AG04450 (cell line): ENCODE measurements at places on chromosomes 6 and 20. TPM values are rescaled to one million over a fixed set of nuclear protein-coding genes. Genes with fewer than 3 reads are reported as not detected.

- DNase-seq: no peak
These were observed 9.7 kb downstream of the MAP1LC3A start for GRCh38 chr20:34567892-34568865.

DNA sequence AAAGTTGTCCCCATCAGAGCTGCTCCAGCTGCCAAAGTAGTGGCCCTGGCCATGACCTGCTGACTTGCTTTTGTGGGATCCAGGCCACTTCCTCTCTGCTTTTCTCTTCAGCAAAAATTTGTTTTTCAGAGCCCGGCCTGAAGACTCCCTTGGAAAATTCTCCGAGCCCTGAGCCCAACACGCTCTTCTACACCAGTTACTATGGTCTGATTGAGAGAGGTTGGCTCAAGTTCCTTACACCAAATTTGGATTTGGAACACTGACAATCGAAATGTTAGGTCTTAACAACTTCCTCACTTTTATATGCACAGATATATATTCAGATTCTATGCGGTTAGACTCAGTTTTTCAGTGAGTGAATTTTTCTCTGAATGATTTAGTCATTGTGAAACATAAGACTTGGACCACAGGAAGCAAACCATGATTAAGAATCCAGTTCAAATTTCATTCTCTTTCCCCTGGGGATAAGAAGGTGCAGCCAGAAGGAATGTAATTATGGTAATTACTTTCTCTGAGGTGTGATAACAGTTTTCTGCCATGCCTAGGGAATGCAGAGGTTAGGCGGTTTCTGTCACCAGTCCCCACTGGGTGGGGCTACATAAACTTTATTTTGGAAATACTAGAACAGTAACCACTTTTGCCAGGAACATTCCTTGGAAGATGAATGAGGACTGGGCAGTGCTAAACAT is 365.2 kb downstream of the SYNE1 start:
- no peak for DNase-seq

DNA sequence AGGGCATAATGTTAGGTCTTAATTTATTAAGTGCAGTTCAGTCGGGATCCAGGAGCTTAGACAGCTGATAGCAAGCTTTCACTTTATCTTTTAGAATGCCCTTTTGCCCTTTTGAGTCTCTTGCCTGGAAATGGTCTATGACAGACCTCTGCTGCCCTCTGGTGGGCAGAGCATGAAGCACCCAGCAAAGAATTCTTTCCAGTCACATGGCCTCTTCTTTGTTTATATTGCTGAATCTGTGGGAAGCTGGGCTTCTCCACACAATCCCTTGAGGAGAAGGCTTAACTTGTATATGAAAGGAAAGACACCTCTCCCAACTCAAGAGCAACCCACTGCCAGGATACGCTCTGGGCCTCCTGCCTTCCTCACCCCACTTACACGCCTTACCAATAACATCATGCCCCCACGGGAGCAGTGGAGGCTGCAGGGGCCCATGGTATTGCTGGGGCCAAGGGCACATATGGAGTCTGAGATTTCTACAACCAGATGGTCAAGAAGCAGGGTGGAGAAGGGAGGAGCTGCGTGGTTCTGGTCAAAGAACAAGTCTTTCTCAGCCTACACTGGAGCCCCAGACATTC is 20.4 kb downstream of the WFDC3 start:
- DNase-seq: peak; percentile 68

- no peak for DNase-seq
These were observed 19.5 kb downstream of the OR2B2 start for GRCh38 chr6:27892649-27893058.

DNA sequence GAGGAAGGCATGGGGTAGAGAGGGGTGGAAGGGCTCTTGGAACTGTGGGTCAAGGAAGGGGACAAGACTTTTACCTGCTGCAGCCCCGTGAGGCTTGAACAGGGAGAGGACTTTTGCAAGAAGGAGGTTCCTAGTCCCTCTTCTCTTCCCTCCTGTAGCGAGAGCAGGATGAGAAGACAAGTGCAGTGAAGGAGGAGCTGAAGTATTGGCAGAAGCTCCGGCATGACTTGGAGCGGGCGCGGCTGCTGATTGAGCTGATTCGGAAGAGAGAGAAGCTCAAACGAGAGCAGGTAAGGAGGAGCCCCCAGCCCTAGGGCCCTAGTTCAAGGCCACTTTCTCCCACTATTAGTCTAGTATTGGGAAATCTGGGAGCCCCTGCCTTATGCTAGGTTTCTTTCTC is 10.6 kb downstream of the BRPF3 start:
- no peak for DNase-seq

DNA sequence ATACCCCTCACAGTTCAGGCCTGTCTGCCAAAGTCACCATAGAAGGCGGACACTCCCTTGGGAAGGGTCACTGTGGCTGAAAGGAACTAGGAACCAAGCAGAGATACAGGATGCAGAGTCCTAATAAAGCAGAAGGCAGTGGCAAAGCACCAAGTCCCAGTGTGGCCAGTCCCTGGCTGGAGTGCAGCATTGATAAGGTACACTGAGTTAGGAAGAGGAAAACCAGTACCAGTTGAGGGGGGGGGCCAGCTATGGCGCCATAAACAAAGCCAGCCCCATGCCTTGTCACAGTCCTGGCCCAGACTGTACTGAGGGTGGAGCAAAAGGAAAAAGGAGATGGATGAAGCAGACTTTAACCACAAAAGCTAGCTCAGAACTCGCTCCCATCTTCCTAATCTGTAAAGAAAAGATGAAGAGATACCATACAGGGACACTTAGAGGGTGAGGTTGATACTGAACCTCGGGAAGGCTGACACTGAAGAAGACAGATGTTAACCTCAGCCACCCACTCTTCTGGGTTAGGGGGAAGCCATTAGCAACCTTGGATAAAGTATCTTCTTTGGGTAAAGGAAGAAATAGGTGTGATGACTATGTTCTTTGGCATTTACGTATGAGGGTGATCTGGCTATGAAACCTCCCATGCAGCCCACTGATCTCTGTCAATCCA is 7.8 kb downstream of the ABHD12 start:
- no peak for DNase-seq

DNA sequence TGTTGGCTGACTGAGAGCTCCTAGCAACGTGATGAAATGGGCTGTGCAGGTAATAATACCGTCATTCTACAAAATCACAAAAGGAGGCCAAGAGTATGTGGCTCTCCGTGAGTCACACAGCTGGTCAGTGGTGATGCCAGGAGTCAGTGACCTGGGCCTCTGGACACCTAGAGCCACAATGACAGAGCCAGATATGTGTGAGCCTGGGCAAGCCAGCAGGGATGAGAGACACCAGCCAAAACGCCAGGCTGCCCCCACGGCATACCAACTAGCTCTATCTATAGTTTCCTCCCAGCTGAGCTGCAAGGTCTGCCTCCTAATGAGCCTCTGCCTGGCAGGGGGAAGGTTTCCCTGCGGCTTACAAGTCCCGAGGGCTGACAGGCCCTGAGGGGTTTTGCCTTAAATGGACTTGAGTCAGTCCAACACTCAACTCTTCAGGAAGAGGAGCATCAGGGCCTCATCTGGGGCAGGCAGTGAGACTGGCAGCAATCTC is 70.0 kb downstream of the CPNE5 start:
- DNase-seq: no peak

DNA sequence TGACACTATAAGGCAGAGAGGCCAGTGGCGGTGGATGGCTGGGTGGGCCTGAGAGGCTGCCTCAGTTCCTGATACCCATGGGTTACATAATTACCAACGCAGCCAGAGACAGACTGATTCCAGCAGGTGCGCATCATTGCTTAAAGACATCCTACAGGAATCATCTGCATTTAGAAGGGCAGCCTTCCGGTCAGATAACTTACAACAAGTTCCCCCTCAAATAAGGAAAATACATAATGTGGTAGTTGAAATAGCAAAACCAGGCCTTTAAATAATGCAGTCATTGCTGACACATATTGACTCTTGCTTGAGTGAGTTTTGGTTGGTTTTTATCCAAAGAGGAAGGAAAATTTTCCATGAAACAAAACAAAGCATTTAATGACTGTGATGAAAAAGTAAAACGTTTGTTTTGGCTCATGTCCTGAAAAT is 81.9 kb downstream of the SIM1 start:
- no peak for DNase-seq

- no peak for DNase-seq
These were observed 81.3 kb upstream of the SIRPA start for GRCh38 chr20:1813674-1814635.

- DNase-seq: no peak
These were observed 42.9 kb upstream of the FAM83D start for GRCh38 chr20:38883081-38883980.

GRCh38 chr6:89787660-89788328 is 31.8 kb downstream of the MDN1 start:
- no peak for DNase-seq

GRCh38 chr6:52361945-52362442 is at the start of gene PAQR8:
Gene PAQR8, plus strand, starts transcription at chr6:52362151. Its CDS starts 41,063 bp downstream, at chr6:52403214.
- DNase-seq: no peak

DNA sequence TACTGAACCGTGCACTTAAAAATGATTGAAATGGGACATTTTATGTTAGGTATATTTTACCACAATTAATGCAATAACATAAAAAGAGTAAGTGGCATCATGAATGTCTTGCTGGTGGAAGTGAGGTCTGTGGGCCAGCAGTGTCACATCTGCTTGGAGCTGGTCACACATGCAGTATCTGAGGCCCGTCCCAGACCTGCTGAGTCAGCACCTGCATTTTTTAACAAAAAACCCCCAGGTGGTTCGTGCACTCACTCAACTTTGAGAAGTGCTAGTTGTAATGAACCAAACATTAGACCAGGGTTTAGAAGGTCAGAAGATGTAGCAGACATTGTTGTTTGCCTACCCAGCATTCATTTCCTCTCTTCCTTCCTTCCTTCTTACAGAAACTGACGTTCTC is 21.0 kb downstream of the BANF2 start:
- no peak for DNase-seq

DNA sequence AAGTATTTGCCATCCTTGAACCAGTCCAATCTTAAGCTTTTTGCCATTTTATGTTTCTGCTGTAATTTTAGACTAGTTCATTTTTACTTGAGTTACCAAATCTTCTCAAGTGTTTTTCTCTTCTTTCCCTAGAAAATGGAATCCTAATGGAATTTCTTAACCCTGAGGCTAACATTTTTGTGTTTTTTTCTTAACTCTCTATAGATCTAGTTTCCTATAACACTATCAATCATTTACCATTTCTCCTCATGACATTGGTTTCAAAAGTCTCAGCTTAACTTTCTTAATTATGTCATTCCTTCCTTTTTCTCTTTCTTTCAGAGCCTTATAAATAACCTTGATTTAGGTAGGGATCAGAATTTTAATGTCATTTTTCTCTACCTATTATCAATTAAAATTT is 54.8 kb downstream of the SENP6 start:
- no peak for DNase-seq

CD93 gene
- polyA plus RNA-seq: 0.02 TPM in 1 of 2 replicates, not detected in the other

CFAP61 gene
- polyA plus RNA-seq: not detected in 2 replicates

UBR2 gene
- 18.5 and 25.3 TPM in 2 replicates for polyA plus RNA-seq

C6orf15 gene
- not detected in 2 replicates for polyA plus RNA-seq

SLC17A9 gene
- 2.2 TPM in 2 replicates for polyA plus RNA-seq

CST2 gene
- not detected in 2 replicates for polyA plus RNA-seq

NR2E1 gene
- polyA plus RNA-seq: not detected in 2 replicates

LHFPL5 gene
- not detected in 2 replicates for polyA plus RNA-seq

ARHGAP40 gene
- not detected in 2 replicates for polyA plus RNA-seq

NOX3 gene
- polyA plus RNA-seq: not detected in 2 replicates

HLA-DRA gene
- not detected in 2 replicates for polyA plus RNA-seq

FAM209B gene
- 0.35 TPM in 1 of 2 replicates, not detected in the other for polyA plus RNA-seq

AURKA gene
- polyA plus RNA-seq: 28.5 and 31.0 TPM in 2 replicates

MOCS1 gene
- 6.1 and 7.6 TPM in 2 replicates for polyA plus RNA-seq

MCHR2 gene
- polyA plus RNA-seq: not detected in 2 replicates
